ENCODE measurements at places on chromosomes 12 and 14.

DNA sequence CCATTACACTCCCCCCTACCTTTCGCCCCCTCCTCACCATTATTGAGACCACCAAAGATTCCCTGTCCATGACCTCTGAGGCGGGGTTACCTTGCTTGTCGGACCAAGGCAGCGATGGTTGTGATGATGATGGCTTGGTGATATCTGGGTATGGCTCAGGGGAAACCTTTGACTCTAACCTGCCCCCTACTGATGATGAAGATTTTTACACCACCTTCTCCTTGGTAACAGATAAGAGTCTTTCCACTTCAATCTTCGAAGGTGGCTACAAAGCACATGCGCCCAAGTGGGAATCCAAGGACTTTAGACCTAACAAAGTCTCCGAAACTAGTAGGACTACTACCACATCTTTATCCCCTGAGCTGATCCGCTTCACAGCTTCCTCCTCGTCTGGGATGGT, 350.2 kb downstream of the DIO2 start:
- no peak for DNase-seq

- no peak for DNase-seq
Measured at GRCh38 chr14:63860146-63860545, 7.3 kb downstream of the SYNE2 start.

DNA sequence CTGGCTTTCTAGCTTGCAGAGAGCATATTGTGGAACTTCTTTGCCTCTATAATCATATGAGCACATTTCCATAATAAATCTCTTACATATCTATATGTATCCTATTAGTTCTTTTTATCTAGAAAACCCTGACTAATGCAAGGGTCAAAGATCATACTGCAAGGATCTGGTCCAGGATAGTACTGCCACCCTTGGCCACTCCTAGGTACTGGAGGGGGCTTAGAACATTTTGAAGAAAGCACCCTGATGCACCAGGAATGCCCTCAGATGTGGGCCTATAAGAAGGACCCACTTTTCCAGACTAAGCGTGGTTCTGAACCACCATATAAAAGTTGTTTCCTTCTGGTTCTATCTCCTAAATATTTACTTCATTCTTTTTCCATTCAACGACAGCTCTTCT, 14.6 kb downstream of the ATXN7L3B start:
- DNase-seq: no peak

- DNase-seq: no peak
Measured at GRCh38 chr12:94073441-94074051, 74.8 kb upstream of the PLXNC1 start.

DNA sequence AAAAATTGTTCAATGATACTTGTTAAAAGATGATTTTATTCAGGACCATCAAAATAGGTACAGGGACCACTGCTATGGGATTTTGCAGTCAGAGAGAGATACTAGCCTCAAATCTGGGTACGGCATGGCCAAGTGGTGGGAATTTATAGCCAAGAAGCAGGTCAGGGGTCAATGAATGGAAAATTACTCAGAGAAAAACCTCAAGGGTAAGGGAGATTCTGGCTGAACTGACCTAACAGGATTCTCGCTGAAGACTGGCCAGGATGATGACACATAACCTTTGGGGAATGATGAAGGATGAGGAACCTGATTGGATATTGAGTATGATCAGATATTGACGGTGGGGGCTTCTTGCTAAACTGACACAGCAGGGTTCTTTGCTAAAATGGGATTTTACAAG, 32.7 kb downstream of the DEPDC4 start:
- no peak for DNase-seq

DNA sequence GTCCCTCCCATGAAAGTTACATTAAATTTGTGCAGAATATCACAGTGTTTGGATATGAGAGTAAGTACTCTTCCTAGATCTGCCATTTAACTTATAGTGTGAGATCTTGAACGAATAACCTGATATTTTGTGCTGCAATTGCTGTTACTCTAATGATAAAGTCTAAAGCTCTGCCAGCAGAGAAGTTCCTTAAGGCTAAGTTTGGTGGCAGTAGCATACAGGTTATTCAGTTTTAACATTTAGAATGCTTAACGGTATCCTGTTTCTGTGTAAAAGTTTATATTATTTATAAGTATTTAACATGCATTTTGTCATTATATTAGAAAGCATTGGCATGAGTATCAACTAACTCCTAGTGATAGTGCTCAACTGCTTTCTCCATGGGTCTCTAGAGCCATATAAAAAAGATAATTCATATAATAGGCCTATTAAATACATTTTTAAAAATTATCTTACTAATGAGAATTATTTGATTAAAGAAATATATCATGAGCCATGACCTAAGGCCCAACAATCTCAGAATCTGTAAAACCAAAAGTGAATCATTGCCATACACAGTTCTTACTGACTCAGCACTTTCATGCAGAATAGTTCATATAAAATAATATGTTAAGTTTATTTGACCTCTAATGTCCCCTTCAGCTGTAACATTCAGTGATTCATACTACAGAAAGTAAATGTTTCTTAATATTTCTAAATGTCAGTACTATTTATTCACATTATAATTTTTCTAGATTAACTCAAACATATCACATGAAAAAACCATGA, 1058.6 kb downstream of the TRHDE start:
- no peak for DNase-seq

- DNase-seq: no peak
Measured at GRCh38 chr14:51022769-51023168, 72.1 kb downstream of the TRIM9 start.

DNA sequence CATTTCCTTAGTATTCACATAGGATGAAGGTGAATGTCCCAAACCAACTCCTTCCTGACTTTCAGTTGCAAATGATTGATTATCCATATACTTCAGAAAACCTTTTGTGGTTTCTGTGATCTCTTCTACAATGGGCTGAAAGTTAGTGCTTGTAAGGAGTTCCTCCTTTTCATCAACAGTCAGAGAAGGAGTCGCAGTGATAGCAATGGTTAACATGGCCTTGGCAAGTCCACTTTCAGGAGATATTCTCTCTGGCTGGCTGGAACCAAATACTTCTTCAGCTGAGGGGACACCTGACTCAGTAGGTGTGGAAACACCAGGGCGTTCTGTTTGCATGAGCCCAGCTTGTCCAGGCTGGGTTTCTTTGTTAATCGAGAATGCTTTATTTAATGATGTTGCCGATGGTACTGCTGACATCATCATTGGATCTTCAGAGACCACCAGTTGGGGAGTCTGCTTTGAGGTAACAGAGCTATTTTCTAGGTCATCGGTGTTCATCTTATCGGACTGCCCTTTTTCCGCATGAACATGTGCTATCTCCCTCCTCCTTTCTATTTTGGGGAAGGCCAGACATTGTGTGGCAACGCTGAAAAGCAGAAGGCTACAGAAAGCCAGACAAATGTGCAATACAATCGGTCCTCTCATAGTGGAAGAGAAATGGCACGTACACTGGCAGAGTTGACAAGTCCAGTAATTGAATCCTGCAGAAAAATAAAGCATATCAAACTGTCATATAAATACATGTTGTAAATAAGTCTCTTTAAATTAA, 13.1 kb downstream of the ARMH4 start:
- no peak for DNase-seq

- DNase-seq: no peak
Measured at GRCh38 chr14:86574778-86575129, 1044.8 kb downstream of the FLRT2 start.

GRCh38 chr12:110224379-110225304, 56.4 kb upstream of the ATP2A2 start:
- DNase-seq: no peak

DNA sequence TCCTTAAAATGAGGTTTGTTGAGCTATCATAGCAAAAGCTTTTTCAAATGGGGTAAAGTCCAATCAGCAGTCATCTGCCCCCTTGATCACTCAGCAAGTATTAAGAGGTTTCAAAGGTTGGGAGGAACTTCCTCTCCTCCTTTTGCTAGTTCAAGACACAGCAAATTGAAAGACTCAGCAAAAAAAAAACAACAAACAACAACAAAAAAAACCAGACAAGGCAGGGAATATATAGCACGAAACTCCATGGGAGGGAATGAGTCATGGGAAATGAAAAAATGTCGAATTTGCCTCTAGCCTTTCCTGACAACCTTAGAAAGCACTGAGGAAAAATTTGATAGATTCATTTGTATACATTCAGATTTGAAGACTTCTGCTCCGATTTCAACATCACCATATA, 1.6 kb upstream of the SLC7A8 start:
- DNase-seq: no peak

- no peak for DNase-seq
Measured at GRCh38 chr12:26629864-26630263, 203.1 kb downstream of the ITPR2 start.

DNA sequence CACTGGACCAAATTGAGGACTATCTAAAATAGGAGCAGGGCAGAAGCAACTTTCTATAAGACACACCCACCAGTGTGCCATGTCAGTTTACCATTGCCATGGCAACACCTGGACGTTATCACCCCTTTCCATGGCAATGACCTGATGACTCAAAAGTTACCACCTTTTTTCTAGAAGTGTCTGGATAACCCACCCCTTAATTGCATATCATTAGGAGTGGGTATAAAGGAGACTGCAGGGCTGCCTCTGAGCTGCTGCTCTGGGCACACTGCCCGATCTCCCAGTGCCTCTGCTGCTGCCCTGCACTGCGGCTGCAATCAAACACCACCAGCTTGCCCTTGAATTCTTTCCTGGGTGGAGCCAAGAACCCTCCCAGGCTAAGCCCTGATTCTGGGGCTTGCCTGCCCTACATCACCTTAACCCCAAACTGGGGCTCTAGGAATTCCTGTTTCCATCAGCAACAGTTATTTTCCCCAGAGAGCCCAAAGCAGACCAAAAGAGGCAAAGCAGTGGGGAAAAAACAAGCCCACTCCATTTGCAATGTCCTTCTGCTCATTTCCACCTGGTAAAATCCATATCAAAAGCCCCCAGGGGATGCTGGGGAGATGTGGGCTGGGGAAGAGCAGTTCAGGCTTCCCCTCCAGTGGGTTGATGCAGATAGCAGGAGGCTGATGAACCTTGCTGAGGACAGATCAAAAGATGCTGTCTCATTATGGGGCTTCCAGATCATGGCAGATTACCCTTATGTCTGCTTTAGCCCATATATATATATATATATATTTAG, 129.5 kb upstream of the NCOR2 start:
- DNase-seq: no peak

- DNase-seq: no peak
Measured at GRCh38 chr12:6090803-6091202, 33.7 kb downstream of the VWF start.

- no peak for DNase-seq
Measured at GRCh38 chr14:72649603-72650227, 244.2 kb downstream of the DPF3 start.

DNA sequence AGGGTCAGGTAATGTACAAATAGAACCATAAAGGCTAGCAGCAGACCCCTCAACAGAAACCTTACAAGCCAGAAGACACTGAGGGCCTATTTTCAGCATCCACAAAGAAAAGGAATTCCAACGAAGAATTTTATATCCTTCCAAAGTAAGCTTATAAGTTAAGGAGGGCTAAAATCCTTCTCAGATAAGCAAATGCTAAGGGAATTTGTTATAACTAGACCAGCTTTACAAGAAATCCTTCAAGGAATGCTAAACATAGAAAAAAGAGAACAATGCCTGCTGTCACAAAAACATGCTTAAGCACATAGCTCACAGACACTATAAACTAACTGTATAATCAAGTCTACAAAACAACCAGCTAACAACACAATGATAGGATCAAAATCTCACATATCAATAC, 130.7 kb upstream of the RPL10L start:
- no peak for DNase-seq

GRCh38 chr12:27554421-27555186, 30.6 kb downstream of the PPFIBP1 start:
- no peak for DNase-seq

DNA sequence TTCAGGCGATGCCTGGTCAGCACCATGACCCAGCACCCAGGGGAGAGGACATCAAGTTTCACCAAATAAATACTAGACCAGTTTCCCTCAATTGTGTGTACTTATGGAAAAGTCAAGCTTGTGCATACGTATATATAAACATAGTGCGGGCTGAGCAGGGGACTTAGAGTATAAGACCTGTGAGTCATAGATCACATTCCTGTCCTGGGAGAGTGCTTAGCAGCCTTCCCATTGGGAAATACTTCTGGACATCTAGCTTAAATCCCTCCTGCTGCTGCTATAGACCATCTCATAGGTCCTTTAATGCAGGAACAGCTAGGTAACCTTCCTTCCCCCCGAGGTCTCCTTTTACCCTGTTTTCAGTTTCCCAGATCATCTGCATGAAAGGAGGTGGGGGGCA, 51.9 kb downstream of the PRMT8 start:
- no peak for DNase-seq

DNA sequence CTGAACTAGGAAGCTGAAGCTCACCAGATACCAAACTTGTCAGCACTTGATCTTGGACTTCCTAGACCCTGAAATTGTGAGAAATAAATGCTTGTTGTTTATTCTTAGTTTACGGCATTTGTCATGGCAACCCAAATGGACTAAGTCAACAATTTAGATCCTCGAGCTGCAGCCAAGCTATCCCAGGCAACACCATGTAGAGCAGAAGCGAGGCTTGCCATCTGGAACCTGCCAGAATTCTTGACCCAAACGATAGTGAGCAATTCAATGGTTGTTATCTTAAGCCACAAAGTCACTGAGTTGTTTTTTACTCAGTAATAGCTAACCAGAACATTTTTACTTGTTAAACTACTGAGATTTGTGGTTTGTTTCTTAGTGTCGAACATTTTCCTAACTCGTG, 458.5 kb upstream of the FLRT2 start:
- DNase-seq: no peak

GRCh38 chr12:6923851-6924250, 3.9 kb upstream of the ATN1 start:
- no peak for DNase-seq

DNA sequence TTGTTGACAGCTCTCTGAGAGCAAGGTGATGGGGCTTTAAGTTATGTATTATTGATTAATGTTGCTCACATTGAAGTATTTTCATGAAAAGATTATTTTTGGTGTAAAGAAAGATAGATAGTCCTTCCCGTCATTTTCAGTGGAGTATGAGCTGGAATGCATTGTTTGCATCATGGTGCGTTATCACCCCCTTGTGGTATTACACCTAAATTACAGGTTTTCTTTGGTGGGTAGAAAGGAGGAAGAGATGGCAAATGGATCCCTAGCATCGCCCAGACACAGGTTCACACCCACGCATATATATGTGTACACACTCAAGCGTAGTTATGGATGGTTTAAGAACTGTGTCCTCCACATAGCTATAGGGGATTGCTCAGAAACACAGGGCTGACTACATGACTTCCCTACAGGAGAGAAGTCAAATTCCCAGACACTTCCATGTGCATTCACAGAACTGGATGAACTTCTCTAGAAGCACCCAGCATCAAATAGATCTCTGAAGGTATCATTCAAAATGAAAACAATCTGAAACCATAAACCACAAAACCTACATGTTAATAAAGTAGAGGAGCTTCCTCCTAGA, 14.4 kb upstream of the SERPINA10 start:
- DNase-seq: no peak
